MV-4-11 (cell line): ENCODE measurements at places on chromosomes 6 and 20.

- no peak for DNase-seq
Observed at GRCh38 chr20:11173916-11174315, 500.1 kb upstream of the JAG1 start.

- DNase-seq, result peak; percentile 84
Observed at GRCh38 chr20:325045-325888, at the start of gene SOX12. SOX12 (plus strand) TSS chr20:325552; CDS start chr20:325925, 373 bp downstream.

DNA sequence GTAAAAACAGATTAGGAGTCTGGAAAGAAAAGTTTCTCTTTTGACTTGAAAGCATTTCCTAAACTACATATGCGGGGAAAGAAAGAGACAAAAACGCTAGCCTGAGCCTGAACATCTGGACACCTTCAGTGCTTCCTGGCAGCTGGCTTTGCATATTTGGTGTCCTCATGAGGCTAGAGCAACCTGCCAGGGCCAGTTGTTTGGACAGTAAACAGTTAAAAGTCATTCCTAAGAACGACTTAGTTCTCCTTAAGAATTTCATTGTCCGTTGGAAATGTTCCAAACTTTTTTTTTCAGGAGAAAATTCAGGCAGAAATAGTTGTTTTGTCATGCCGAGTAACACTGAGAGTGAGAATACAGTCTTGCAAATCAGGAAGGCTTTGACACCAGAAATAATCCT, 199.8 kb downstream of the SMOC2 start:
- no peak for DNase-seq

- DNase-seq, result peak; percentile 61
Observed at GRCh38 chr20:53547664-53548239, 45.9 kb downstream of the ZNF217 start.

GRCh38 chr20:3751675-3752385, 15.7 kb downstream of the ADISSP start:
- DNase-seq, result no peak

DNA sequence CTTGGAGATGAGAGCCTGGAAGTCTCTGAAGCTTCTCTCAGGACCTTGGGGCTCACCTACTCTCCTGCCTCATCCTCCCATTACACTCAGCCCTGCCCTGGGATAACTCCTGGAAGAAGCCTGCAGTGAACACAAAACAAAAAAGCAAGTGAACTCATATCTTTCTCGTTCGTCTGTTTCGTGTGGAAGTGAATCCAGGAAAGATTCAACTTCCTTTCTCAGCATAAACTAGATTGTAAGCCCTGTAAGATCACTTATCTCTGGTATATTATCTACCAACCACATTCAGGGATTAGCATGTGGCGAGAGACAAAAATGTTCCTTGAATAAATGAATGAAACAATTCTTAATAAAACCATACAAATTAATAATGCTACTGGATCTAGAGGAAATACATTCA, 36.5 kb upstream of the FAM83C start:
- DNase-seq, result no peak

- DNase-seq, result no peak
Observed at GRCh38 chr6:52394251-52394666, 25.9 kb upstream of the EFHC1 start.

- no peak for DNase-seq
Observed at GRCh38 chr6:141472162-141472928, 660.4 kb upstream of the GJE1 start.

- no peak for DNase-seq
Observed at GRCh38 chr20:58088105-58088504, 140.3 kb downstream of the ANKRD60 start.

- DNase-seq, result no peak
Observed at GRCh38 chr6:152428126-152428525, 209.0 kb downstream of the SYNE1 start.

DNA sequence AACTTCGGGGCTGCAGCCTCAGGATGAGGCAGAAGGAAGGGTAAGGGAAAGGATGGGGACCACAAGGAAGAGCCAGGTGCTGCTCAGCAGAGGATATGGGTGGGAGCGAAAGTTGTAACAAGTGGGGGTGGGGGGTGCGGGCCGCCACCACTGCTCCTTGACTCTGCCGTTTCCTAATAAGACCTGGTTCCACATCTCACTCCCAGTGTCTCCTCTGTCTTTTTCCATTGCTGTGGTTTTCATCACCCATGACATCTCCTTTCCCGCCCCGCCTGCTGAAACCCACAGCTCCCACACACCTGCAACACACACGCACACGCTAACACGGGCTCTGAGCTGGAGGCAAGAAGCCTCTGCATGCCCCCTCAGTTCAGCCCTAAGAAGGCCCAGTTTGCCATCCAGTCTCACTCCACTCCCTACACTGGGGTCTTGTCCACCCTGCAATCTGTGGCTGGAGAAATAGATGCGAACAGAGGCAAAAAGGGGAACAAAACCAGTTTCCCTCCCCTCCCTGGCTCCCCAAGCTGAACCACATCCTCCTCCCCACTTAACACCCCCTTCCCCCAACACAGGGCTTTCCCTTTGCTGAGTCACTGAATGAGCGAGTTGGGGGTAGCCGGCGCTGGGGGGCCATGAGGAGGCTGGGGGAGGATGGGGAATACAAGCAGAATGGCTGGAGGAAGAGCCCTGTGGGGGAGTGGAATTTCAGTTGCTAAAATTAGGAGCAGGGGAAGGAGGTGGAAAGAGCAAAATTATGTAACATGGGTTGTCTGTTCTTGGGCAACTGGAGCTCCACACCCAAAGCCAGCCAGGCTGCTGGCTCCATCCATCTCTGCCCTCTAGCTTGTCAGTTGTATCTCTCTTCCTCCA, 11.5 kb downstream of the NFKBIL1 start:
- peak; percentile 99 for DNase-seq

- DNase-seq, result peak; percentile 86
Observed at GRCh38 chr6:148779142-148779562, 32.3 kb downstream of the UST start.

- DNase-seq, result no peak
Observed at GRCh38 chr6:36926708-36927513, 27.6 kb upstream of the PI16 start.

DNA sequence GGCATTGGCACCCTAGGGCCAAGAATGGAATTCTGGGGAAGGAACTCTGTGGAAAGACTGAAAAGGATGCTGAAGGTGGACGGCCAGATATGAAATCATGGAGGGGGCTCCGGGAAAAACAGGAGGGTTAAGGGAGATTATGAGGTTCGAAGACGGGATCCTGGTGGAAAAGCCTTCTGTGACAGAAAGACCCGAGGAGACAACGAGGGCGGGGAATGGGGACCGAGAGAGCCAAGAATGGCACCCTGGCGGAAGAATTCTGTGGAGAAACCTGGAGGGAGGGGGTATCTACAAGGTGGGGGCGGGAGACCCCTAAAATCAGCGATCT, 426 bp downstream of the TRMT6 start:
- DNase-seq, result no peak

GRCh38 chr6:52616059-52616690, 39.3 kb upstream of the TRAM2 start:
- DNase-seq, result no peak

GRCh38 chr20:62238569-62239277, 402 bp downstream of the OSBPL2 start:
- no peak for DNase-seq

DNA sequence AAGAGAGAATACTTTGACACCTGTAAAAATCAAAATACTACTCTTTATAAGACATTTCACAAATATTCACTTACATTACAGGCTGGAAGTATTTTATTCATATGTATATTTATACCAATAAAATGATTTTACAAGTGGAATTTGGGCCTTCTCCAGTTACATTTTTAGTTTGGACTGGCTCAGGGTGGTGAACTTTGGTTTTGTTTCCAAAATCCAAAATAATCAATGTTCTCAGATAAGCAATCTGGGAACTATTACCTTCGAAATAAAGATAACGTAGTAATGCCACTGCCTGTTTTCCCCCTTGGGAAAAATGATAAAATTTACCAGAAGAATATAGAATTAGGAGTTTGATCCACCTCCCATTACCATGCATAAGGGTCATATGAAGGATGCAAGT, 31.6 kb upstream of the SCGN start:
- no peak for DNase-seq

GRCh38 chr6:52603000-52603795, 26.3 kb upstream of the TRAM2 start:
- no peak for DNase-seq

DNA sequence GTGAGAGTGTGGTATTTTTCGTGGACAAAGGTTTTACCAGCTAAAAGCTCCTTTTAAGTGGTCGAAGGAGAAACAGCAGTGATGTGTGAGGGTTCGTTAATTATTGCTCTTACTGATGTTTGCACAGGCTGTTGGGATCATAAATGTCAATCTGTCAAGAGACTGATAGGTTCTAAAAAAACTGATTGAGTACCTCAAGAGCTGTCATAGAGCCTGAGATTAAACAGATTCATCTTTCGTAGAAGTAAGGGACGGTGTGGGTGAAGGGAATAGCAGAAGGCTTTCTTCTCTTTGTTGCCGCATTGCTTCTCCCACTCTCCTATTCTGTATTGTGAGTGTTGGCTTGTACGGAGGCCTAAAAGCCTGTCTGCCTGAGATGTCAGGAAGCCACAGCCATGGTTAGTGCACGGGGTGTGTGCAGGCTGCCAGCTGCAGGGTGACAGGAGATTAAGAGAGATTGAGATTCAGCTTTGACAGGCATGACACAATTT, 291.0 kb downstream of the ZFAND3 start:
- no peak for DNase-seq

DNA sequence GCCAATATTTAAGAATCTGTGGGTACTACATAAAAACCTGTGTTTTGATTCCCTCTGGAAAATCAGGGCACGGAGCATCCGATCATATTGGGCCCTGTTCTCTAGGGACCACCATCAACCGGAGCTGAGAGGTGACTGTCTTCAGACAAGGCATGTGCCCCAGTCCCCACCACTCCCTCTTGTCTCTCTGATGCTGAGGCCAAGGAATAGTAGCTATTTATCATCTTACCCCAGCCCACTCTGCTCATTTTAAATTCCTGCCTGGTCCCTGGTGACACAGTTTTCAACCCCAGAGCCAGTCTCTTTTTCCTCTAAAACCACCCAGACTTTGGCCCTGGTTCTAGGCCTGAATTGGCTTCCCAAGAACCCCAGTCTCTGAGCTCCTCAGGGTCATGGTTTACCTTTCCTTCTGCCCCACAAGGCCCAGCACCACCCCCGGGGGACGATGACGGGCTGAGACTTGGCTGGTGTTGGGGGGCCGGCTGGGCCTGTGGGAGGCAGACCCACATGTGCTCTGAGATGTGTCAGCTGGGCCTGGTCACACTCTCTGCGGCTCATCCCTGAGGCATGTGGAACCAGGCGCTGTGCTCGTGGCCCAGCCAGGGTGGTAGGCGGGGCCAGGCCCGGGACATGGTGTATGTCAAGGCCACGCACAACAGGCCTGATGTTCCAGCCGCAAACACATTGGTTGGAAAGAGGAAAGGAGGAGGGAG, 114.4 kb downstream of the CEBPB start:
- DNase-seq, result no peak

- DNase-seq, result no peak
Observed at GRCh38 chr20:24598996-24599395, 129.6 kb downstream of the SYNDIG1 start.

GRCh38 chr20:11651647-11652046, 266.0 kb upstream of the BTBD3 start:
- DNase-seq, result no peak

- no peak for DNase-seq
Observed at GRCh38 chr6:27838945-27839625, 73.1 kb downstream of the OR2B2 start.

- DNase-seq, result no peak
Observed at GRCh38 chr20:55614220-55614757, 391.0 kb downstream of the CBLN4 start.

GRCh38 chr6:77430504-77430903, 32.8 kb downstream of the HTR1B start:
- DNase-seq, result no peak

DNA sequence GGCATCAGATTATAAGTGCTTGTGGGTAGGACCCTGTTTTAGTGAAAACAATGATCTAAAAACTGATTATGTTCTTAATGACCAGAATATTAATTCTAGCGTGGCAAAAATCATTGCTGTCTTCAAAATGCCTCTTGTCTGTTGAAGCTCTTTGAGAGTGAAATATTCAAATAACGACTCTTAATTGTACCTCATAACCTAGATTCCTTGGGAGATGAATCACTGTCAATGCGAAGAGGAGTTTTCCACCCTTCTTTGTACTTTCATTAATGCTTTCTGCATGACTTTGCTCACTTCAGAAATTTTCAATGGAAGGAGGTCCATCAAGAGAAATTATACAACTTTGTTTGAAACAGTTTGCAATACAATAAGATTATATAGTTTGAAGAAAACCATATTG, 71.5 kb downstream of the CRYBG1 start:
- DNase-seq, result no peak

- no peak for DNase-seq
Observed at GRCh38 chr6:109662192-109662591, 28.8 kb downstream of the AK9 start.

DNA sequence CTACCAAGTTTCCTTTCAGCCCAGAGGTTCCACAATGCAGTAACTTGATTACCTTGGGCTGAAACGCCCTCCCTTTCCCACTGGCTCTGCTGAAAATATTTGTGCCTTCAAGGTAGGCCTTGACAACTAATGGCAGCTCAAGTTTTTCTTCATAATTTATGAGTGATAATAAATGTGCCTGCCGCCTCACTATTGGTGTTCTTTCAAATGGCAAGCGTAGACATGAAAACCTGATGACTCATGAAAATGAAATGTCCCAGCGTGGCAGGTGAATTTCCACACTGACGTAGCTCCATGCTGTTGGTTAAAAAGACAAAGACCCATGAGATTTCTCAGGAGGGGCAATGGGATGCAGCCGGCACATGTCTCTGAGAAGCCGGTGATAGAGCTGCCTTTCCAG, 107.2 kb upstream of the GGTLC1 start:
- no peak for DNase-seq

DNA sequence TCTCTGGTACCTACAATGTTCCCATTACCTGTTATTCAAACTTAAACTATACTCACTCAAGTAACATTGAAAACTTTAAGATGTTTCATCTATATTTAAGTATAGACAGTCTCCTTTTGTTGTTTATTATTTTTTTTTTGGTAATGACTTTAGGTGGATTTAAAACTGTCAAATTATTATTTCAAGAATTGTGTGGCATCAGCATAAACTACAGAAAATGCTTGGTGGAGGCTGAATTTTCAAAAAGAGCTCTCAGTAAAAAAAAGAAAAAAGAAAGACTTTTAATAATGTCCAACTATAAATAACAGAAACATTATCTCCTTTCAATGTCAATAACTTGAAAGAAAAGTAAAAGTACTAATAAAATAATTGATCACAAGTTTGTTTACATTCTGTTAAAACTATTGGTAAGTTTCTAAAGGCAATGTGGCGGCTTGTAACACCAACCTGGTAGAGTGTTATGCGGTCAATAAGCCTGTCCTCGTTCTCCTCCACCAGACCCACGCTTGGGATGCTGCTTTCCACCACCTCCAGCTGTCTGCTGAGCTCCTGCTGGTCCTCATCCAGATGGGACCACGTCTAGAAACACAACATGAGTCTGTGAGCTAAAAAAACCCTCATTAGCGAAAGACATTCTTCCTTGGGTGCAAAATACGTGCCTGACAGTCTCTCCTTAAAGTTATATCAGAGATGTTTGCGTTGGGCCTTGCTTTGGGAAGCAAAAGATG, 400.6 kb downstream of the SYNE1 start:
- DNase-seq, result no peak

GRCh38 chr6:53026526-53026925, 31.4 kb upstream of the GSTA4 start:
- no peak for DNase-seq

- DNase-seq, result peak; percentile 27
Observed at GRCh38 chr6:13614126-13614925, 809 bp upstream of the NOL7 start.

GRCh38 chr6:113447088-113447831, 409.9 kb upstream of the MARCKS start:
- peak; percentile 68 for DNase-seq
